ENCODE measurements at places on chromosomes 6 and 20.

DNA sequence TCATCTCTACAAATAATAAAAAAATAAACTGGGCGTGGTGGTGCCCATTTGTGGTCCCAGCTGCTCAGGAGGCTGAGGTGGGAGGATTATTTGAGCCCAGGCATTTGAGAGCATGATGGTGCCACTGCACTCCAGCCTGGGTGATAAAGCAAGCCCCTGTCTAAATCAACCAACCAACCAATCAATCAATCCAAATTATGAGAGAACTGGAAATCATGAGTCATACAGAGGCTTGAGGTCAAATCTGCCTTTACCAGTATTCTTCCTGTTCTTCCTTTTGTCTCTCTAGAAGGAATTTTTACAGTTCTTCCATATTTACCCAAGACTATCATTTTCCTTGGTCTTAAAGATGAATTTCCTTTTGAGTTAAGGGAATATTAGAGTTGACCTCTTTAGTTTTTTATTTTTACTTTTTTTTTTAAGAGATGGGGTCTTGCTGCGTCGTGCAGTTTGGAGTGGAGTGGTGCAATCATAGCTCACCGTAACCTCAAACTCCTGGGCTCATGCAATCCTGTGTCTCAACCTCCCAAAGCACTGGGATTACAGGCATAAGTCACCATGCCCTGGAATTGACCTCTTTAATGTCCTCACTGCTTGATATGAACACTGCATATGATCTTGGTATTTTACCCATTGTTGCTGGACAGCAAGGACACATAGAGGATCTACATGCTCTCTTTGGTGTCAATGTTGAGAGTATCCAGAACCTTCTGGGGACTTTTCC lies 44.1 kb upstream of the TXNDC5 start:
- DNase-seq, result no peak

GRCh38 chr6:110629153-110629552 lies 152.7 kb upstream of the SLC22A16 start:
- DNase-seq, result peak; percentile 12

DNA sequence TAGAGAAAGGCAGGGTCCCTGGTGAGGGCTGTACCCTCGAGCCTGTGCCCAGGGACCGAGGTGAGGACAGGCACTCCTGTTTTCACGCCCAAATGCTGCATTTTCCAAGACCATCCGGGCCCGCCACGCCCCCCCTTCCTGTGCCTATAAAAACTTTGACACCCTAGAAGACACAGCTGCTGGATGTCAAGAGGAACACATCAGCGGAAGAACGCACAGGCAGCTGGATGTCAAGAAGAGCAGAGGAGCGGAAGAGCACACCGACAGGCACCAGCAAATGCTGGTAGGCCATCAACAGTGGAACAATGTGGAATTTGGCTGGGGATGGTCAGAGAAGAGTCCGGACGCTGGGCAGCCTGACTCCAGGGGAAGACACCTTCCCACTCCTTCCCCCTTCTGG lies 56.1 kb downstream of the TXLNB start:
- DNase-seq, result no peak

DNA sequence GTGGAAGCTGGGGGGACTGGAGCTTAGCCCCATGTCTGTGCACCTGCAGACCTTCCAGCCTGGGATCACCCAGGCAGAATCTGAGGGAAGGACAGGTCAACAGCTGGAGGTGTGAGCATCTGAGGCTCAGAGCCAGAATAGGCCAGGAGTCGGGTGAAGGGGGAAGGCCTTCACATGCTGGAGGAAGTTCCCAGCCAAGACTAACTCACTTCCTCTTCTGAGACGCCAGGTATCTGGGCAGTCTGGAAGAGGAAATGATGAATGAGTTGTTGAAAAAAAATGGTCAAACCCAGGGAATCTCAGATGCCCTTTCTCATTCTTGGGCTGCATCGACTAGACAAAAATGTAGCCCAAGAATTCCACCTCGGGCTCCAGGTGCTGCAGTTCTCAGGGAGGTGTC lies 73.6 kb upstream of the TIAM2 start:
- no peak for DNase-seq

DNA sequence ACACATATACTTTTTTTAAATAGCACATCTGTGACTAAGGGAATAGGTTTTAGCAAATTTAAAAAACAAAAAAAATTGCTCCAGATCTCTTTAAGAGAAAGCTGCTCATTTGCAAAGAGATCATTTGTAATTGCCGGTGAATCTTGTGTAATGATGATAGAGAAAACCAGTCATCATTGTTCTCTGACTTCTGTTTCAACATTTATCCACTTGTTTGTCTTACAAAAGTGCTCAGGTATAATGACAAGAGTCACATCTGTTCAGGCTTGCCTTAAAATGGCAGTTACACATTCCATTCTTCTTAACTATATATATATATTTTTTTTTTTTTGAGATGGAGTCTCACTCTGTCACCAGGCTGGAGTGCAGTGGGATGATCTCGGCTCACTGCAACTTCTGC lies 165.2 kb downstream of the AIG1 start:
- no peak for DNase-seq

DNA sequence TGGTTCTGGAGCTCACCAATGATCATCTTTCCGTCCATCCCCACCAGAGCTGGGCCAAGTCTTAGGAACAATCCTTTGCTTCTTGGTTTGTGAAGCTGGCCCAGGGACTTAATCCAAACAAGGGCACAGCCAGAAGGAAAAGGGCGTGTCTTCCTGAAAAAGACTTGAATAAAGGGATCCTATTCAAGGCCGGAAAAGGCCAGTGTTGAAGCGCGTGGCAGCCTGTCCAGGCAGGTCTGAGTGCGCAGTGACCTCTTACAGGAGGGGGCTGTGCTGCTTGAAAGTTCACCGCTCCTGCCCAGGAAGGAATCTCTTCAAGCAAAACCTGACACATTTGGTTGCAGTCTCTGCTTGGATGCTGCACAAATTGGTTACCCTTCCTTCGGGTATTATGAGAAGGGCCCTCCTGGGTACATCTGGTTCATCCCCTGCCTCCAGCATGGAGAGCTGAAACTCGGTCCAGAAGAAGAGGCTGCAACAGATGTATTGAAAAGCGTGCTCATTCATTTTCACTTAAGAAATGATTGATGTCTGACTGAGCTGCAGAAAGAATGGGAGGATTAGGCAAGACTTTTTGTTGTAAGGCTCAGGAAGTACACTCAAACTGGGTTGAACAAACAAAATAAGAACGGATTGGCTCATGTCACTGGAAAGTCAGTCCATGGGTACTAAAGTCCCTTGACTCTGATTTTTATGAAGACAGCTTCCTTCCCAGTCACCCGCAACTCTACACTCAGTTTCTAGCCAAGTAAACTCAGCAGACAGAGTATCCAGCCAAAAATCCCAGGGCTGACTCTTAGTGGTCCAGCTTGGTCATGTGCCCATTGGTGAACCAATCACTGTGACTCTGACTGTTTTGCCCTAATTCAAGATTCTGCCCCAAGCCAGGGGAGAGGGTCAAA lies 136.3 kb downstream of the TFAP2C start:
- DNase-seq, result no peak

GRCh38 chr6:11245381-11246256 lies 13.2 kb upstream of the NEDD9 start:
- no peak for DNase-seq

GRCh38 chr6:132919045-132919860 lies 104.9 kb downstream of the RPS12 start:
- DNase-seq, result no peak

DNA sequence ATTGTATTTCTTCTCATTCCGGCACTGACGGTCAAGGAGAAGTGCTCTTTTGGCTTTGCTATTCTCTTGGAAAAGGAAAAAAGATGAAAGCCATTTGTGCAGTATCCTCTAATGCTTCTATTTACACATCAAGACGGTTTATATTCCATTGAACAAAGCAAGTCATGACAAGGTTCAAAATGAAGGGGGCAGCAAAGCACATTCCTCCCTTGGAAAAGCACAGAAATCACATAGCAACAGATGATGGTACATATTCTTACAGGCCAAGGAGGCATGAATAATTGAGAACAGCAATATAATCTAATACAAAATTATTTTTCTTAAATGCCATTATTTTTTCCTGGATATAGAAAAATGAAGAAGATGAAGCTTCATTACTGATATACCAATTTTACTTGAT lies 508.2 kb upstream of the JAG1 start:
- no peak for DNase-seq

DNA sequence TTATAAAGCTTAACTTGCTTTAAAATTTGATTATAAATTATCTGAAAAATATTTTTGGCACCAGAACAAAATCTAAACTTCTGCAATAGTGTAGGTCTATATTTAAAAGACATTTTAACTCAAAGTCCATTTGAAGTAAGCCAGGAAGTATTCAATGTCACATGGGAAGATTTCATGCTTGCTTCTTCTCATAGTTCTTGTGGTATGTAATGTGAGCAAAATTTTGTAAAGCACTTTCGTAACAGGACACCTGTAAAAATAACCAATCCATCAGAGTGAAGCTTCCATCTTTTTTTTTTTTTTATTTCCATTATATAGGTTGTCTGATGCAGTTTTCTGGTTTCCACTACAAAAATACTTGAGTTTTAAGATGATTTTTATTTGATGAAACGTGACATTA lies 386.1 kb downstream of the LAMA2 start:
- DNase-seq, result no peak

DNA sequence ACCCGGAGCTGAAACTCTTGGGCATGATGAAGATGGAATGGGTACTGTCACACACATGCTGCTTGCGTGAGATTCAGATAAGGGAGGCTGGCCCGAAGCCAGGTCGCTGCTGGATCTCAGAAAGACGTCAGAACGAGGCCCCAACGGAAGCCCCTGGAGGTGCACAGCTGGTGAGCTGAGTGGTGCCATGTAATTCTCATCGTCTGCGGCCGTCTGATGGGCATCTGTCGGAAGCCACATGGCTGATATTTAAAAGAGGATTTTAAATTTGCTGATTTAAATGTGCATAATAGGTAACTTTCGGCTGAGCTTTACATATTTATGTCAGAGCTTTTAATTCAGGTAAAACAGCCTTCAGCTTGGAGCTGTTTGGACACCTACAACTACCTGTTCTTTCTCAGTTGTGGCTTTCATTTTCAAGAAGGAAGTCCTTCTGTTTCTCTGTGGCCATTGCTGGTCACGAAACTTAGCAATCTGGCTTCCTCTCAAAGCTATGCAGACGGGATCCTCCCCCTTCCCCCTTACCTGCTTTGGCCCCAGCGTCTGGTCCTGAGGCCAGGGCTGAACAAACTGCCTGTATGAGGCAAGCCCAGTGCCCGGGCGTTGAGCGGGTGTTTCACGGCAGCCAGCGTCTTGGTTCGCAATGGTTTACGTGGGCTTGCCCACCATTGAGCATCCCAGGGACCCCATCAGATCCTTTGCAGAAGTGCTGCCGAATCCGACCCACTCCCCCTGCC lies 9.2 kb downstream of the SLCO4A1 start:
- DNase-seq, result peak; percentile 76

DNA sequence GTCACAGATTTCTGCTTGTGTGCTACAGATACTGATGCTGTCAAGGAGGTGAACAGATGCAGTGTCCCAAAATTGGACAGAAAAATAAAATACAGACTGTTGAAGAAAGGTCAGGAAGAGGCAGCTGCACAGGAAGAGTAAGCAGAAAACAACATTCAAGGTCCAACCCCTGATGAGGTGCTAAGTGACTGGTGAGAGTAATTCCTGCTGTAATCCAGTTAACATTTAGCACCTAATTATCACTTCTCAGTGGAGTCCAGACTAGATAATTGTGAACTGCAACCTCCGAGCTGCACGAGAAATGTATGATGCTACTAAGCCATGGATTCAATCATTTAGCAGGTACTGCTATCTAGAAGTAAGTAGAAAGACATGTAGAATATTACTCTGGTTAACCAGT lies 36.3 kb upstream of the NRSN1 start:
- no peak for DNase-seq

GRCh38 chr6:160131636-160132296 lies 10.2 kb downstream of the SLC22A1 start:
- DNase-seq, result no peak

GRCh38 chr20:57306747-57307146 lies 22.9 kb upstream of the SPO11 start:
- DNase-seq, result no peak

GRCh38 chr6:118621799-118622470 lies 29.5 kb downstream of the CEP85L start:
- DNase-seq, result no peak

- no peak for DNase-seq
Observed at GRCh38 chr6:109865968-109866367, 112.1 kb upstream of the GPR6 start.

GRCh38 chr6:117506907-117507306 lies 24.4 kb downstream of the DCBLD1 start:
- DNase-seq, result no peak

- peak; percentile 47 for DNase-seq
Observed at GRCh38 chr6:1636971-1637871, 27.5 kb downstream of the FOXC1 start.

DNA sequence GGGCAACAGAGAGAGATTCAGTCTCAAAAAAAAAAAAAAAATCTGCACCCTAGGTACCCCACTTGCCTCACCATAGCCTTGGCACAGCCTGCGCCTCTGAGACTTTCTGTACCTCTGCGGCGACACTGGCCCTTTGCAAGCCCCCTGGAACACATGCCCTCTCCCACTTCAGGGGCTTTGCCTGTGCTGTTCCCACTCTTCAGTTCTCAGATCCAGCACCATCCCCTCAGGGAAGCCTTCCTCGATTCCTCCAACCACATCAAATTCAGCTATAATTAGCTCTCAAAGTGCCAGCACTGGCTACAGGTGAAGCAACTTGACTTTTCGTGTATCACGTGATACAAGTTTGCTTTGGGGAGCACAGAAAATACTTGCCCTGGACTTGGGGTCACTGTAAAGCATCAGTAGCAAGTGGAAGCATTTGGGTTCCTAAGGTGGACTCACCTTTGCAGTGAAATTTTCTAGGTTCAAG lies 2.1 kb upstream of the UBE2V1 start:
- no peak for DNase-seq

DNA sequence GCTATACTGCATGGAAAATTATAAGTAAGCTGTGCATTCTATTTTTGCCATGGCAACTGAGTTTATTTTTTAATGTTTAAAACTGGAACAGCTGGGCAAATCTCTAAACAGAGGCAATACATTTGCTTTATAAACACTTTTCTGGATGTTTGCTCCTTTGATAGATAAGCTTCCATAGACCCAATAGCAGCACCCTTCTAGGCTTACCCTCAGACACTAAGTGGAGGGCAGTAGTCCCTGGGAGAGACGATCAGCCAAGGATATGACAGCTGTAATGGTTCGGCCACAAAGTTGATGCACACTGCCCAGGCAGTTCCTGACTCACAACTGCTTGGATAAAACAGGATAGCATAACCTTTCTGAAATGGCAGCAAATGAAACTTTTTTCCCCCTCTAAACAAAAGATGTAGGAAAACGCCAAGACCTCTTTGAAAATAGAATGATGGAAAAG lies 8.5 kb upstream of the MRPS10 start:
- DNase-seq, result no peak
